ENCODE measurements at places on chromosomes 7 and 10.

DNA sequence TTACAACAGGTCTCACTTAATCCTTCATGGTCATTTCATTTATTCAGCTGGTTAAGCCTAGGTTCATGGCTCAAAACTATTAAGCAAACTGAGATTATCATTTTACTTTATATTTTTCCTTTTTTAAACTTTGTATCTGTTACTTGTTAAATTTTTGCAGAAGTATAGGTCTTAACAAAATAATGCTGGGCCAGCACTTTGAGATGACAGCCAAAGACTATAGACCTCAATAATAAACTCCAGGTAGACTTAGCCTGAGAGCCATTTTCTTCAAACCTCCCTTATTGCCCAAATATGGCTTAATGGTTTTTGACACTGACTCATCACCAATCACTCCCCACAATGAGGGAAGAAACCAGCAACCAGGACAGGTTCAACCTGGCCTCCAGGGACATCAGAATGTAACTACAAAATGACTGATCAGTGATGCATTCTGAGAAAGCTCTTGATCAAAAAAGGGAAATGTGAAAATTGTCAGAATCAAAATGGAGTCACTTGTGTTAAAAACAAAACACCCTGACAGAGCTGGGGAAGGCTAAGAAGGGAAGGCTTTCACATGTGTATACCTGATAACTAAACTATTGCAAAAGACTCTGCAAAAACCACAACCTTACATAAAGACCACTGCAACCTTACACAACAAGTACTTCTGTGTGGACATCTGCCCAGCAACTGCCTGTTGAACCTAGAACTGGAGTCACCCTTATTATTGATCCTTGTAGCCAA lies 2.1 kb upstream of the CCDC126 start:
- no peak for DNase-seq

GRCh38 chr10:79405221-79405994 lies 40.0 kb downstream of the ZCCHC24 start:
- no peak for DNase-seq

DNA sequence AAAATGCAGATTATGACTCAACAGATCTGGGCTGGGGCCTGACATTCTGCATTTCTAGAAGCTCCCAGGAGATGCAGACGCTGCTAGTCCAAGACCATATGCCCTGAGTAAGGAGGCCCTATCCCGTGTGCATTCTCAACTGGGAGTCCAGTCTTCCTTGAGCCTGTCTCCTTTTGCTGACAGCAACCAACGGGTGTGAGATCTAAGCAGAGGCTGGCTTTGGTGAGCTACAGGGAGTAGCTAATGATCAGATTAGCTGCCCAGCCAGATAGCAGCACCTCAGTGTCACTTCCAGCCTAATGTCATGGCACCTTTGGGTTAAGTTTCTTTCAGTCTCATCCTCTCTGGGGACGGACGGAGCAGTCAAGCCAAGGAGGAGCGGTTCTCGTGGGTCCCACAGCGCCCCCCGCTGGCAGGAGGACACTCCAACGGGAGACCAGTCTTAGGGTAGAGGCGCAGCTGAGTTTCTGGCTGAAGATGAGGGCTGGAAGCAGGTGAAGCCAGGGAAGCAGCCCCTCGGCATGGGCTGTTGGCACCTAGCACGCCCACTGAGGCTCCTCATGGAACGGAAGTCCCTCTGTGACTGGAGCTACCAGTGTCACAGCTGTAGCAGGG lies 154.0 kb downstream of the CCDC3 start:
- DNase-seq: no peak

DNA sequence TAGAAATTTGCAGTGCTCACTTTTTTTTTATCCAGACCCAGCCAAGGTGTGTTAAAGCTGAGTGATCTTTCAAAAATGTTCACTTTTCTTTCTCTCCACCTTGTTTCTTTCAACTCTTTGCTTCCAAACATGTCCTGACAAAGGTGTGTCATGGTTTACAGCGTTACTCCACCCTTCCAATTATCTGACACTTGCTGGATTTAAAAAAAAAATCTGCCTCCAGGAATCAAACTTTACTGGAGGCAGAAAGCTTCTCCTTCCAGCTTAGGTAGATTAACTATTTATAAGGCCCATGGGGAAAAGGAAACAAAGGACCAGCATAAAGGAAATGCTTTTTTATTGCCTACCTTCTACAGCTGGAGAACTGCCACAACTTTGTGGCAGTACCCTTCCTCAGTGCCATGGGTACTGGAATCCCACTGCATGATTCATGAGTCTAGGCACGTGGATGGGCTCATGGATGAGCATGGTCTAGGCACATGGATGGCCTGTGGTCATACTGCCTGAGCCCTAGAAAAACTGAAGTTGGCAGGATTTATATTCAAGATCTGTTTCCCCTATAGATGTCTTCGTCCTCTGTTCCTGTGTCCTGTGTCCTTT lies at the start of gene COL17A1:
COL17A1 (minus strand) TSS at position 80 of the 600 bp plus-strand sequence. CDS start 5,207 bp downstream, outside the sequence.
- DNase-seq: no peak

- peak; percentile 87 for DNase-seq
Observed at GRCh38 chr10:89301232-89301631, 614 bp upstream of the IFIT2 start.

DNA sequence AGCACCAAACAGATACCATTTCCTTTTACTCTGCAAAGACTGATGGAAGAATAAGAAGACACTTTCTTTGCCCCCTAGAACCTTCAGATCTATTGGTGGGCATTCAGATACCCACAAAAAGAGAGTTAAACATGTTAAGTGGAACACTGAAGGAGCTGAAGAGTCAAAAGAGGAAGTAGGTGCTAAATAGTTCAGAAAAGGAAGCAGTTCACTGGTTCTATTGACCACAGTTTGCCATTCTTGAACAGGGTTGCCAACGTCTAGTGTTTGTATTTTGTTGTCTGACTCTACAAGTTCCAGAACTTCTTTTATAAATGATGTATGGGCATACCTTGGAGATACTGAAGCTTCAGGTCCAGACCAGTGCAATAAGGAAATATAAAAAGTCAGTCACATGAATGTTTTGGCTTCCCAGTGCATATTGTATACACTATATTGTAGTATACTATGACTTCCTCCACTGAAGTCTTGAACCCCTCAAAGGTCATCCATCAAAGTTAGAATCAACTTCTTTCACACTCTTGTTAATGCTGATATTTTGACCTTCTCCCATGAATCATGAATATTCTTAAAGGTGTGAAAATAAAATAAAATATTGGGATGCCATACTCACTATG lies 47.5 kb upstream of the AGR3 start:
- peak; percentile 74 for DNase-seq

DNA sequence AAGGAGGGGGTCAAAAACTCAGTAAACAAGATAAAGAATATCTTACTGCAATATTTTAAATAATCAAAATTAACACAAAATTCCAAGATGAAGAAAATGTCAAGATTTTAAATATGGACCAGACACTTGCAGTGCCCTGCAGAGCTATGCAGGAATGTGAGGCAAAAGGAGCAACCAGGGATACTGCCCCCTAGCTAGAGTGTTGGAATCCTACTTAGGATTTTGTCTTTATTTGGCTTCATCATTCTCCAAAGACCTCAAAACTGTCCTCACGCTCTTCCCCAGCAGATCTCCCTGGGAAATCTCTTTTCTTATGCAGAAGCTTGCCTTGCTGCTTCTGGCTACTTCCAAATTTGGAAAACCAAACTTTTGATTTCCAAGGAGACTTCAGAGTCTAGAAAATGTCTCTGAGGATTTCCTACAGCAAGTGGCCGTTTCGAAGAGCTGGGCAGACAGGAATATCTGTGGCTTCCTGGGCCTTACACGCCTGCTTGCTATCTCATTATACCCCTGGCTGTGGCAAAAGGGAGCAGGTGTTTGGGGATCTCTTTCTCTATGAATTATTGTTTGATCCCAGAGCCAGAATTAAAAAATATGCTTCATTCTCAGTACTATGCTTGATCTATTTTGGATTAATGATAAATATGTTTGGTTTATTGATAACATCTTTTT lies 232.2 kb upstream of the BMPER start:
- no peak for DNase-seq

- no peak for DNase-seq
Observed at GRCh38 chr10:48459270-48460150, 145.4 kb downstream of the ARHGAP22 start.

DNA sequence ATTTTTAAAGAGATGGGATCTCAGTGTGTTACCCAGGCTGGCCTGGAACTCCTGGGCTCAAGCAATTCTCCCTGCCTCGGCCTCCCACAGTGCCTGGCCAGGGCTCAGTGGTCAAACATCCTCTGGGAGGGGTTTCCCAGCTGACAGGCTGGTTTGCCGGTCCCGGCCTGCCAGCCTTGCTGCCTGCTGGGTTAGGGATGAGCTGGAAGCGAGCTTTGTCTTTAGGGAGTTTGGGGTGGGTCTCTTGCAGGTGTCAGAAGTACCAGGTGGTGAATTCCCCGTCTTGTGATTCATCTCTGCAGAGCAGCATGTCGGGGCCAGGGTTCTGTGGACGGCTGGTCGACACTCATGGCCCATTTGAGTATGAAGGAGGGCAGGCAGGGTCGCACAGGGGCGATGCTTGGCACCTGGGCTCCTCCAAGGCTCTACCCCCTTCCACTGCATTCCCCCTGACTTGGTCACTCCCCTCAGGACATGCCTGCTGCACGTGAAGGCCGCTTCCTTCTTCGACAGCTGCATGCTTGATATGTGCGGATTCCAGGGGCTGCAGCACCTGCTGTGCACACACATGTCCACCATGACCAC lies 30.3 kb downstream of the ZAN start:
- DNase-seq: no peak

GRCh38 chr7:85802211-85802610 lies 615.4 kb upstream of the SEMA3D start:
- no peak for DNase-seq

DNA sequence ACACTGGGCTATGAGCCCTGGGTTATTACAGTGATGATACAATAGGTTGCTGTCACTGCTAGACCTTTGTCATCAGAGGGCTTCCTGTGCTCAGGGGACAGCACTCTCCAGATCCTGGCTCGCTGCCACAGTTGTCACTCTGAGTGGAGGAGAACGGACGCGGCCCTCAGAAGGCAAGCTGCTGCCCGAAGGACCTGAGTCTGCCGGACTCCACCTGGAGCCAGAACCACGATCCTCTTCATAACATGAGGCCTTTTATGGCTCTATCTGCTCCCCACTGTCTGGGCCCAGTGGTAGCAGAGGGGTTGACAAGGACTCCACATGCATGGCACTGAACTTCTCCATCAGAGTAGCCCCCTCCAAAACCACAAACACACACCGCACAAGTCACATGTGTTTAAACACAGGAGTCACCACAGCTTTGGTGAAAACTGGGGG lies 94.7 kb upstream of the EFCAB10 start:
- DNase-seq: no peak

- no peak for DNase-seq
Observed at GRCh38 chr7:147443942-147444341, 1146.6 kb upstream of the C7orf33 start.

GRCh38 chr10:100345570-100346330 lies 1.3 kb upstream of the SCD start:
- DNase-seq: no peak

- DNase-seq: no peak
Observed at GRCh38 chr7:79806161-79806734, 328.4 kb upstream of the GNAI1 start.

GRCh38 chr10:74587109-74587854 lies 239.1 kb upstream of the KAT6B start:
- no peak for DNase-seq

DNA sequence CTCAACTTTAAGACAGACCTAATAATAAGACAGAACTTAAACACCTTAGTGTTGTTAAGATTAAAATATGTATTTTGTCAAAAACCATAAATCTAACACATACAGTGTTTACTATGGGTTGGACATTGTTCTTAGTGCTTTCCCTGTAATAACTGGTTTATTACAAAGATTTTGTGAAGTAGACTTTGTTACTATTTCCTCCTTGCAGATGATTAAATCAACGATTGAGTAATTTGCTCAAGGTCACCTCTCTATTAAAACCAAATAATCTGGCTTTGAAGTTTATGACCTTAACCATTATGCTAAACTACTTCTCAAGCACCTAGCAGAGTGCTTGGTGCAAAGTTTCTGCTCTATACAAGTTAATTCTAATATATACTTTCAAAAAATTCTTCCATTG lies 102.7 kb upstream of the FAM3C start:
- DNase-seq: no peak

DNA sequence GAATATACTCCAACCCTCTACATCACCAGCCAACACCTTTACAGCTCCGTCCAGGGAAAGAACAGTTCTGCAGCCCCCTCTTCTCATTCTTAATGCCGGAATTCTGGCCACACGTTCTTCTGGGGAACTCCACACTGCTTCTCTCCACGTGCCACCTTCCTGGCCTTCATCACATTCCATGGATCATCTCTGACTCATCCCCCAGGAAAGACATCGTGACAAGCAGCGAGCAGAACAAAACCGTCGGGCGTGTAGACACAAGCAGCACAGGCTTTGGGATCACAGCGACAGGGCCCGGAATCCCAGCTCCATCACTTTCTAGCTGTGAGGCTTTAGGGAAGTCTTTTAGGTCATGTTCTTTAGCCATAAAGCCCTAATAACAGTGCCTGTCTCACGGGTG lies 590.3 kb upstream of the FOXK1 start:
- DNase-seq: no peak

DNA sequence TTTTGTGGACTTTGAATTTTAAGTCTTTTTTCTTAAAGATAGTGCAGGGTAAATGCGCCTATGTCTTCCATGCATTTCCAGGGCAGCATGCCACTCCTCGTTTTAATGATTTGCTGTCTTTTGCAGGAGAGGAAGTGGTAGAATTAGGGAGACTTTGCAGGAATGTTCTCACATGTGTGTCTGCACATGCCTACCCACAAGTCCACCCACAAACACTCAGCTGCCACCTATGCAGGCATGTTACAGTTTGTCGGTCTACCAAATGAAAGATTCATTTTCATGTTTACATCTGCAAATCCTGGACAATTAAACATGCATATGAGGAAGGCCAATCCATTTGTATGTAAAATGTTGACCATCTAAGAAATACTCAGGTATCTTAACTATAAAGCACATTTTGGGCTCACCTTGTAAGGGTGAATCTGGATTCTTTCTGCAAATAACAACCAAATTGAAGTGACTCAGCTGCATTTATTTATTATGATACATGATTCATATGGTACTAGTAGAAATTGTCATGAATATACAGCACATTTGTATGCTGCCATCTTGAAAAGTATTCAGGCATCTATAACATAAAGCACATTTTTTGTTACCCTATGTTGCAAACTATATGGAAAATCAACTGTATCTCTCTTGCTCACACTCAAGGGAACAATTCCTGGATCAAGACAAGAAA lies 4.7 kb upstream of the TEX36 start:
- DNase-seq: no peak

DNA sequence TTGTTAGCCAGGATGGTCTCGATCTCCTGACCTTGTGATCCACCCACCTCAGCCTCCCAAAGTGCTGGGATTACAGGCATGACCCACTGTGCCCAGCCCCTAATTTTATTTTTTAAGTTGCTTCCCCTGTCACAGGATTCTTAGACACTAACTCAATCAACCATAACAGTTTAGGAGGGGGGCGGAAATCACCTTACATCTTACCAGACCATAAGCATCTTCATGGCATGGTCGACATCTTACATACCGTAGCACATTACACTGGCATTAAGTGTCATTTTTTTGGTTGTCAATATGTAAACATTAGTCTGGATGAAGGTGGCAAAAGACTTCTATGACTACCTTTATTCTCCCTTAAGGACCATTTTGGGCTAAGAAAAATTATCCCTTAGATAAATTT lies 95.6 kb downstream of the TRIM24 start:
- no peak for DNase-seq

Data from inflammatory macrophage (primary cell).